Fibroblast of skin of right quadriceps (primary cell): ENCODE measurements at places on chromosomes 7 and 10.

DNA sequence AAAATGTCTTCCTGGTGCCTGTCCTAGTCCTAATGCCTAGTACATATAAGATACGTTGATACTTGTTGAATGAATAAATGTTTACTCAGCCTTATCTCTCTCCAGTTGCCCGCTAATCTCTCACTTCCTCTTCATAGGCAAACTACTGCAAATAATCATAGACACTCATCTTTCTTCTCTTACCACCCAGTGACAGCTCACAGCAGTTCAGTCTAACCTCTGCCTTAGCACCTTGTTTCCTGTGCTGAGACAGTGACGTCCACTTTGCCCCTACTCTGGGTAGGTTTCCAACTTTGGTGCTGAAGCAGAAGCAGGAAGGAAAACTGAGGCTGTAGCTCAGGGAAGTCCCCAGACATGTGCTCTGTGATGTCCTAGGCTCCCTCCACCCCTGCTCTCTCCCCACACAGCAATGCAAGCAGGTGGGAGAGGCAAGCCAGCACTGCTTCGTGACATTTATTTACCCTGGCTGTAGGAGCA lies 45.5 kb upstream of the RHOBTB1 start:
- no peak for DNase-seq

- DNase-seq, result no peak
Observed at GRCh38 chr7:1530946-1531262, 402 bp downstream of the MAFK start.

DNA sequence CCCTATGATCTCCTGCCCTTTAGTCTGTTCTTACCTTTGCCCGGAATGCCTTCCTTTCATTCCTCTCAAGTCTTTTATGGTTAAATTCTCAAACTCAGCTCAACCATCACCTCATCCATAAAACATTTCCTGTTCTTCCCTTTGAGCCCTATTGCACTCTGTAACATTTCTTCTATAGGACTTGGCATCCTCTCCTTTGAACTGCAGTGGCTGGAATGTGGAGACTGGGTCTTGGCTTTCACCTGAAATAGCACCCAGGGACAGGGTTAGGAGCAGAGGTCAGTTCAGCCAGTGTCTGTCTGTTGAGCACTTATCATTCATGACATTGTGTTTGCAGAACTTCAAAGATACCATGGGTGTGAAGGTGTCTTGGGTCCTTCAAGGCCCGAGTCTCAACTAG lies 7.2 kb downstream of the NFE2L3 start:
- DNase-seq, result peak; percentile 41

- no peak for DNase-seq
Observed at GRCh38 chr10:114694752-114695151, 36.7 kb upstream of the ABLIM1 start.

DNA sequence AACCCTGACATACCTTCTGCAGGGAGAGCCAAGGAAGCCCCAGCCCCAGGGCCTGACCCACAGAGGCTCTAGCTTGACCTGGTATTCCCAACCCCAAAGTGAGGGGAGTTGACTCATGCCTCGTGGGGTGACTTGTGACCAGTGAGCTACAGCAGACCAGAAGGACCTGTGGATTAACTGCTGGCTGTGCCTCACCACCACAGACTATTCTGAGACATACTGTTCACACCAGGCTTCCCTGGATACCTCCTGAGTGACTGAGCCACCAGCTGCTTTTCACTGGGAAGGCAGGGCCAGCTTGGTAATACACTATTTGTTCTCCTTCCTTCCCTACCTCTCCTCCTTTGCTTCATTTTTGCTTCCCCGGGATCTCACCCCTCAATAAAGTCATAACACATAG lies 7.3 kb downstream of the PLXNA4 start:
- DNase-seq, result no peak

GRCh38 chr10:14556285-14556956 lies 218.3 kb downstream of the FAM107B start:
- no peak for DNase-seq

DNA sequence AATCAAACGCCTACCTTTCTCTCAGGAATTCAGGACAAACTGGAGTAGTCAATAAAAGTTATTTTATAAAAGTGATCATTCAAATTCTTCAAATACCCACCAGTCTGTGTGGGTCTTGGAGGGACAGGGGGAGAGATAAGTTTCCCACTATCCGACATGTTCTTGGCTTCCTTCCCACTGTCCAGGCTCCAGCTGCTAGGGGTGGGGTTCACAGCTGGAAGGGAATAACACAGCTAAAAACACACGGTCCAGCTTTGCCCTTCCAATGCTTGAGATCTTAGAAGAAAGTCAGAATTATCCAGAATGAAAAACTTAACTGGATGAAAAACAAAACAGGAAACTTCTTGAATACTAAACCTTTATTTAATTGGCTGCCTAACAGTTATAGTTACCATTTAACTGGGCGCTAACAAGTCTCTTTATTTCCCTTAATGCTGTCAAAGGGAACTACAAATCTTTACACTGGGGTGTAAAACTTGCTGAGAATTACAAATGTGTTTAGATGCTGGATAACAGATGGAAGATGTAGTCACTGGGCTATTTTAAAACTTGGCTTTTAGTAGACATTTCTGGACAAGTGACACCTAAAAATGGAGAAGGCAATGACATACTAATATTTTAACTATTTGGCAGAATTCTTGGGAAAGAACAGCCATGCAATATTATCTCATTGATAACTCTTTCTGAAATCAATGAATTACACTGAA lies 172.8 kb upstream of the IMMP2L start:
- DNase-seq, result no peak

- DNase-seq, result no peak
Observed at GRCh38 chr10:88913127-88913526, 33.1 kb downstream of the STAMBPL1 start.

DNA sequence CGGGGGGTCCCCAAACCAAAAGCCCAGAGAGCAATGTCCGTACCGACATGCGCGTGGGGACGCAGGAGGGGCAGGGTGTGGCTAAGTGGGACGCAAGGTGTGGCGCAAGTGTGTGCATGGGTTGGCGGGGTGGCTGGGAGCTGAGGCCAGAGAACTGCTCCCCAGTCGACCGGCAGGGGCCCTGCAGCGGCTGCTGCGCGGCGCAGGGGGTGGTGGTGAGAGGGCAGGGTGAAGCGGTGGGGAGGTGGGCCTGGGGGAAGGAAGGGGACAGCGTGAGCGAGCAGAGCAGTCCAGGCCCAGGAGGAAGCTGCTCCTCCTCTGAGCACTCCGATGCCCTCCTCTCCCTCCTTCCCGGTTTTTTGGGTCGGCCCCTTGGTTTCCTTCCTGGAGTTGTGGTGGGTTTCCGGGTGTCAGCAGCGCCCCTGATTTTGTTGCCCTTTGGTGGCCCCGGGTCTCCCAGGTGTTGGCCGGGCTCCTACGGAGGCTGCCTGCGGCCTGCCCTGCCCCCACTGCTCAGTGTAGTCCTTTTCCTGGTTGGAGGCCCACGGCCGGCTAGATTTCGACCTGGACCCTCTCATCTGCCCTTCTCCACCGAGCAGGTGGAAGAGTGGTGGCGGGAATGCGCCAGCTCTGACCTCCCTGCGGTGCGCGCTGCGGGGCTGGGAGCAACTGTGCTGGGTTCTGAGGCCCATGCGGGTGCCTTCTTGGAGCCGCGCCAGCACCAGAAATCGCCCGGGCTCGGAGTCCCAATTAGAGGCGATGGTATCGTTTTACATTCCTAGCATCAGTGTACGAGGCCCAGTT lies 40.5 kb upstream of the COMTD1 start:
- no peak for DNase-seq

- no peak for DNase-seq
Observed at GRCh38 chr10:61283481-61284221, 169.5 kb downstream of the TMEM26 start.

DNA sequence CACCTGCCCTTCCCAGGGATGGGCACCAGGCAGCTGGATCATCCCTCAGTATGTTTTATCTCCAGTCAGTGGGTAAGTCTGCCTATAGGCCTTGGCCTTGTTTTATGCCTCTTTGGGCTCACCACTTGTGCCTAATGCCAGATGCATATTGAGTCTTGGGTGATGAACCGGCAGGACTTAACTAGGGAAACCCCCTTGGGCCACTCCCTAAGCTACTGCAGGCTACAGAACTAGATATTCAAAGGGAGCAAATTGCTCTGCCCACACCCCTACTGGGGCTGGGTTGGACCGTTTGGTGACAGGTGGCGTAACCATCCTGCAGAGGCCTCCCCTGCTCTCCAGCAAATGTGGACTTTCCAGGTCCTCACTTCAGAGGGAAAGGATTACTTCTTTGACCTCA lies 115.7 kb upstream of the GDF10 start:
- no peak for DNase-seq

- no peak for DNase-seq
Observed at GRCh38 chr7:39184391-39184790, 206.7 kb downstream of the POU6F2 start.

- DNase-seq, result peak; percentile 82
Observed at GRCh38 chr7:131111081-131111576, 216.5 kb upstream of the MKLN1 start.

GRCh38 chr7:118109607-118110006 lies 74.4 kb upstream of the LSM8 start:
- no peak for DNase-seq

DNA sequence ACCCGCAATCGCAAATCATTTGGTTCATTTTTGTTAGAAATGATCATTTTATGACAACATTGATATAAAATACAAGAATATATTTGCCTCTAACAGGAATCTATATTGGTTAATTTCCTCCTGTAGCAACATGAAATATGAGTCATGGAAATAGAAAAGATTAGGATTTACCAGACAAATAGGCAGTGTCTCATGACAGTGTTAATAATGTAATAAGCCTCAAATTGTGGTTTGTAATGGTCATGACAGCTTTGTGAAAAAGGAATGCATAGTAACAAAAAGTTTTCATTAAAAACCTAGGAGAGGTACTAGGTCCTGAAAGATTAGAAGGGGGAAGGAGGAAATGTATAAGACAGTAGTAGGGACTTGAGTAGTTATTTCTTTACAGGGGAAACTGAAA lies 7.9 kb upstream of the SLK start:
- DNase-seq, result peak; percentile 14

DNA sequence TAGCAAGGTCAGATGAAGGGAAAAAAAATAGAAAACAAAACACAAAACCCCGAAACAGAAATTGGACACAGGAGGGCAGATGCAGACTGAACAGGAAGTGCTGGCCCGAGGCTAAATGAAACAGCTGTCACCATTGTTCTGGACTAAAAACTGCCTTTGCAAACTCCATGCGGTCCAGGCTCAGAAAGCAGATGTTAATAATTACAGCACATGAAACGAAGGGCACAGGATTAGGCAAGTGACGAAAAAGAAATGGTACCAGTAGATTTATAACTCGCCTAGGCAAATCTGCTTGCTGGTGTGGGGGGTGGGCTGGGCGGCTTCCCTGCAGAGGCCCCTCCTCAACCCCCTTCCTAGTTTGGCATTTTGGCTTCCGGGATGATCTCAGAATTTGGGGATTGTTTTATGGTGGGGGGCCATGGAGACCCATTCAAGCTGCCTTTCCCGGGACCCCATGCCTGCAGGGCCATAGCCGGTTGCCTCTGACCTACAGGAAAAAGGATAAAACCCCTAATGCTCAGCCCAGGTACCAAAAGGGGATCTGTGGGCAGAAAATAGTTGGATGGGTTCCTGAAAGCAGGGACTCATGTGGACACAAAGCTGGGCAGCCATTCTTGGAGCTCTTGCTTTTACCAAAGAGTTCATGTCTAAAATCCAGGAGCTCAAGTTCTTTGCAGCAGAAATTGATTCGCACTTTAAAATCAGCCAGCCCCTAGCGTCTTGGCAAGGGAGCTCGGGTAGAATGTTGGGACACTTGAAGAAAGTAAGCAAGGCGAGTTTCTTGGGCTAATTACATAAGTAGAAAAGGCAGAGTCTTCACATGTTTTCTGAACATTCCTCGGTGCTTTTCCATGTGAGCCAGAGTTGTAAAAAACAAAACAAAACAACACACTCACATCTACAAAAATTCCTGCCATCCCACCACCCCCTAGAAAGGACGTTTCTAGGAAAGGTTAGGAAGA lies 39.0 kb upstream of the EMX2 start:
- peak; percentile 80 for DNase-seq

DNA sequence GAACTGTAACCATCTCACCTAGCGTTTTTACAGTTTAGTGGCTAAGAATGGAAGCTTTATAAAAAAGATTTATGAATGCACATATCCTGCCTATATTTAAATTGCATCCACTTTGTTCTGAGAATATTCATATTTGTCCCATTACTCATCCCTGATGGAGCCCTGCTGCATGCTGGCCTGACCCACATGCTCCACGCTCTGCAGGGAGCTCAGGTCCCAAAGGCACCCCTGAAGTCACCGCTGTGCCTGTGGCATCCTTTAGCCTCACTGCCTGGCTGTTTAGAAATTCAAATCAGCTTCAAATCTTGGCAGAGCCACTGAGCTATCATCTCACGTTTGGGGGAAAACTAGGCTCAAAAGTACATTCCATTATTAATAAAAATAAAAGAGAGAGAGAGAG lies 24.4 kb downstream of the C10orf90 start:
- DNase-seq, result peak; percentile 73
